ENCODE measurements at places on chromosomes 7 and 10.

DNA sequence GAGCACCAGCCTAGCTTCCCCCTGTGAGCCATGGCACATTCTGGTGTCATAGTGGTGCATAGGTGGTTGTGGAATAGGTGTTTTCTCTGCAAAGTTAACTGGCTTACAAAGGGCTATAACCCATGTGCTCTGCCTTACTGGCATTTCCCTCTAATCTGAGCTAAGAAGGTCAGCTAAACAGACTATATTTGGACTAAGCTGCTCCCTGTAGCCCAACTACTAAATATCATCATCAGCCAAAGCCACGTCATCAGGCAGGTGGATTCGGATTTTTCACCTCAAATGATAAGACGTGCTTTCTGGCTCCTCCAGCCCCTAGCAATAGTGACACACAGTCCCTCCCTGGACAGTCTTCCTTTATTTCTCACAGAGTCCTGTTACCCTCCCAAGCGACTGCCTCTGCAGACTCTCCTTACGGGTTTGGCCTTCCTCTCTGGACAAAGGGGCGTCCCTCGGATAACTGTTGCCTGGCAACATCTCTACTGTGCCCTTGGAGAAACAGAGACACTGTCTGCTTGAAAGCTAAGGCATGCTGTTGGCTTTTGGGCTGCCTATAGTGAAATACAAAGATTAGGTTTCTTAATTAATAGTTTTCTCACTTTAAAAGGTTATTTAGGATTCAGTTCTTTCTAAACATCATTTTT lies 9.1 kb downstream of the SLC13A4 start:
- DNase-seq: no peak

GRCh38 chr10:86951184-86951761 lies 6.1 kb downstream of the MMRN2 start:
- DNase-seq: no peak

DNA sequence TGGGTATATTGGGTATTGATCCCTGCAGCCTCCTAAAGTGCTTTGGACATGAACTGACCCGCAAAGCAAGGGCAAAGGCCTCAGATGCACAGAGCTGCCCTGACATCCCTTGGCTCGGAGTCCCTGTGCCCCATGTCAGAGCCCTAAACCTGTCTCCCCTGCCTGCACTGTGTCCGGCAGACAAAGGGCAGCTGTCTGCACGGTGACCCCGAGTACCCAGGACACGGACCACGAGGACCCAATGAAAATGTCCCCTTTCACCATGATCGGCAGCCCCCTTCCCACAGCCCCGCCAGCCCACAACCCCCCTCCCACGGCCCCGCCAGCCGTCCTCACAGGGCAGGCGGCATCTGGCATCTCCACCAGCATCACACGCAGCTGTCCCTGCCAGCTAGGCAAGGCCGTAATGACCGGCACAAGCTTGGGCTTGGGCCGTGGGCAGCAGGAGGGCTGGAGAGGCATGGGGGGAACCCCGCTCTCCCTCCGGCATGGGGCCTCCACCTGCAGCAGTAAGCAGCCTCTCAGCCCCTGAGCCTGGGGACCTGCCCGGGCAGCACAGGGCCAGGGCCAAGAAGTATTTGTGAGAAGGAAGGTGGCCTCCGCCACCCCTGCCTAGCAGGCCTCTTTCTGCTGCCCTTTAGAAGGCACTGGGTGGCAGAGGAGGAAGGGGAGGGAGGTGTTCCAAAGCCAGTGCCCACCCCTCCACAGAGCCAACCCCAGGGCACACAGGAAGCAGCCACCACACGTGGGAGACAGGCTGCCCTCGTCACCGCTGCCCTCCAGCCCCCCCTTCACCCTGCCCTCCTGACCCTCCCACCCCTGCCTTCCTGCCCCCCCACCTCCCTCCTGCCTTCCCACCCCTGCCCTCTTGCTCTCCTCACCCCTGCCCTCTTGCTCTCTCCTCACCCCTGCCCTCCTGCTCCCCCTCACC lies 10.1 kb downstream of the NUDT1 start:
- no peak for DNase-seq

GRCh38 chr7:129343099-129343700 lies 91.0 kb upstream of the STRIP2 start:
- no peak for DNase-seq

- no peak for DNase-seq
Measured at GRCh38 chr7:144835155-144835611, 670 bp downstream of the TPK1 start.

GRCh38 chr7:5824297-5824610 lies 42.8 kb upstream of the RNF216 start:
- peak; percentile 42 for DNase-seq

DNA sequence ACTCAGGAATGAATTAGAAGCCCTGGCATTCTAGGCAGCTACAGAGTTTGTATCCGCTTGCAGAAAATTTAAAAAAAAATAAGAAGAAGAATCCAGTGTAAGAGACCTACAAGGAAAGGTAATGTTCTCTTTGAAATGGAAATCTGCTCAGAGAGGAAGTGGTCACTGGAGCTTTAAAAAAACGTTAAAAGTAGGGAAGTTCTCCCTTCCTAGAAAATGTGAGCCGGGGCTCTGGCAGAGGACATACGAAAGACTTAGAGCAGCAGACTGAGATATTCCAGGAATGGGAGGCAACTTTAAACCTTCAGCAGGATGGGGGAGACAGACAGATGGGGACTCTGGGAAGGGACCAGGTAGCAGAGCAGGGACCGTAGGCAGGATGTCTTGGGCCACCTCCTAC lies 149.4 kb upstream of the NPS start:
- DNase-seq: no peak

DNA sequence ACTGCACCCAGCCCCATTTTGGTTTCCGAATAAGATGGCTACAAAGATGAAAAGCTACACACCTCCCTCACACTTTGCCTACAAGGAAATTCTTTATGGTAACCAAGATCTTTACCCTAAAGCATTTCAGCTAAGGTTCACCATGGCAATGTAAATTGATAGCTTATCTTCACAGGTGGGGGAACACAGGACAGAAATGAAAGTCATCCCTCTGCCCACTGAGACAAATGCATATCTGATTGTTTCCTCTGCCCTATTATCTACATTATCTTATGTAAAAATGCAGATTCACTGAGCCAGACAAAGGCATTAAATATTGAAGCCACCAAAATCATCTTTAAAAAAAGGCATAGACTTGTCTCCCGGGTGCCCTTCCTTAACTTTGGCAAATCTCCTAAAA lies 3.2 kb upstream of the TMEM139 start:
- DNase-seq: no peak
